Left ventricle myocardium superior (tissue), 1 donor: ENCODE measurements at places on chromosomes 13 and 19. TPM values are rescaled to one million over a fixed set of nuclear protein-coding genes. Genes with fewer than 3 reads are reported as not detected.

ZNF577 gene
- 7.5 TPM for total RNA-seq

CYP4F22 gene
- total RNA-seq = not detected

ZFR2 gene
- total RNA-seq = not detected

KCTD4 gene
- total RNA-seq = not detected

PNMA8A gene
- total RNA-seq = 9.4 TPM

DLEU7 gene
- total RNA-seq = not detected

SLC1A6 gene
- not detected for total RNA-seq

RDH8 gene
- not detected for total RNA-seq

OR7E24 gene
- total RNA-seq = not detected

TNFSF11 gene
- not detected for total RNA-seq

CLEC17A gene
- not detected for total RNA-seq

IGFL3 gene
- total RNA-seq = not detected

SCN1B gene
- 45.7 TPM for total RNA-seq

UNC13A gene
- not detected for total RNA-seq

PRODH2 gene
- total RNA-seq = not detected

CYP4F8 gene
- total RNA-seq = not detected

FBXO17 gene
- total RNA-seq = 1.7 TPM

B3GNT3 gene
- not detected for total RNA-seq

DCLK1 gene
- 9.9 TPM for total RNA-seq

ZNF578 gene
- total RNA-seq = 2.2 TPM

HIF3A gene
- total RNA-seq = 81.4 TPM

TICAM1 gene
- total RNA-seq = 6.2 TPM

ZNF470 gene
- total RNA-seq = 4.2 TPM

GIPR gene
- 4.1 TPM for total RNA-seq

PCDH20 gene
- 3.7 TPM for total RNA-seq

NRTN gene
- total RNA-seq = 26.3 TPM

ZSCAN22 gene
- 1.5 TPM for total RNA-seq

RABAC1 gene
- total RNA-seq = 61.0 TPM

FFAR1 gene
- total RNA-seq = not detected

ZNF723 gene
- total RNA-seq = not detected

ZNF560 gene
- not detected for total RNA-seq

CGB8 gene
- total RNA-seq = not detected

ZNF653 gene
- total RNA-seq = 3.3 TPM

VSTM1 gene
- not detected for total RNA-seq

KRTDAP gene
- not detected for total RNA-seq

CYP2F1 gene
- total RNA-seq = not detected

FAAP24 gene
- not detected for total RNA-seq

SLC25A41 gene
- 0.25 TPM for total RNA-seq

NOP53 gene
- total RNA-seq = 169 TPM

LAIR1 gene
- 5.9 TPM for total RNA-seq

IGFLR1 gene
- 3.2 TPM for total RNA-seq

ZNF568 gene
- total RNA-seq = 7.4 TPM

SMIM17 gene
- total RNA-seq = not detected

KLF1 gene
- total RNA-seq = not detected

ZNF835 gene
- total RNA-seq = 6.3 TPM

HIPK4 gene
- not detected for total RNA-seq

CDX2 gene
- total RNA-seq = not detected

C19orf67 gene
- not detected for total RNA-seq

SMAD9 gene
- 4.5 TPM for total RNA-seq

CCNA1 gene
- total RNA-seq = not detected

LCP1 gene
- total RNA-seq = 22.9 TPM
